Heart left ventricle (tissue), 16 donors: ENCODE measurements at places on chromosomes 12 and 14. TPM values are rescaled to one million over a fixed set of nuclear protein-coding genes. Genes with fewer than 3 reads are reported as not detected.
A peak's percentile ranks its signal among the peaks of the same experiment; 100 is the strongest.

DNA sequence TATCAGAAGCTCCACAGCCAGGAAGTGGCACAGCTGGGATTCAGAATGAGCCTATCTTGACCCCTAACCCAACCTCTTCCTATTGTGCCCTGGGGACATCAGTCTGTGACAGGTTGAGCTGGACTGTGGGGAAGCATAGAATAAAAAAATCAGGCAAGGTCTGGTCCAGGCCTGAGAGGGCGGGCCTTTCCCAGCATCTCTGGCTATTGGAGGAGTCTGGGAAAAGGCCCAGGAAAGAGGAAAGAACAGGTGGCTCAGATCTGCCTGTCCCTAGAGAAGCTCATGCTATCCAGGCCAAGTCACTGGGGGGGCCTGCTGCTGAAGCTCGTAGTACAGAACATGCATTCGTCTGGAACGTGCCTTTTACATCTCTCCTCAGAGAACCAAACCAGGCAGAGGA is 100.5 kb downstream of the PPM1H start:
- no peaks in the 10 kb centered on the region for H3K27me3 ChIP-seq
- no peak overlapping the region for H3K4me3 ChIP-seq
- peak; percentile 70 for DNase-seq
- peaks cover 4% of the 10 kb centered on the region for H3K36me3 ChIP-seq
- no peak overlapping the region for H3K27ac ChIP-seq

The TMEM52B gene
- not detected for total RNA-seq

GRCh38 chr12:16555630-16556029 is 50.3 kb downstream of the LMO3 start:
- no peak overlapping the region for H3K27ac ChIP-seq
- no peak overlapping the region for H3K4me3 ChIP-seq
- no peaks in the 10 kb centered on the region for H3K4me1 ChIP-seq
- no peaks in the 10 kb centered on the region for H3K27me3 ChIP-seq

- peaks cover 13% of the 10 kb centered on the region for H3K36me3 ChIP-seq
- no peak overlapping the region for H3K4me3 ChIP-seq
- H3K4me1 ChIP-seq: no peaks in the 10 kb centered on the region
- H3K27me3 ChIP-seq: no peaks in the 10 kb centered on the region
These were observed 113.6 kb downstream of the TAOK3 start for GRCh38 chr12:118259079-118259478.

- H3K36me3 ChIP-seq: no peaks in the 10 kb centered on the region
- H3K4me3 ChIP-seq: no peak overlapping the region
- DNase-seq: peak; percentile 11
- H3K4me1 ChIP-seq: no peaks in the 10 kb centered on the region
- H3K27ac ChIP-seq: no peak overlapping the region
These were observed 135.9 kb downstream of the KTN1 start for GRCh38 chr14:55715889-55716288.

- no peaks in the 10 kb centered on the region for H3K4me1 ChIP-seq
- no peaks in the 10 kb centered on the region for H3K27me3 ChIP-seq
- H3K27ac ChIP-seq: no peak overlapping the region
- no peak for DNase-seq
- no peaks in the 10 kb centered on the region for H3K36me3 ChIP-seq
These were observed 60.9 kb upstream of the OR4E1 start for GRCh38 chr14:21734457-21735074.

The EML5 gene
- total RNA-seq: 0.14 TPM

GRCh38 chr12:51008329-51009055 is 17.7 kb downstream of the SLC11A2 start:
- DNase-seq: no peak
- peak overlapping the region; percentile 23 for H3K4me3 ChIP-seq
- peak overlapping the region; percentile 10 for H3K27ac ChIP-seq

- H3K27ac ChIP-seq: no peak overlapping the region
- no peak for DNase-seq
- no peaks in the 10 kb centered on the region for H3K4me1 ChIP-seq
- no peaks in the 10 kb centered on the region for H3K36me3 ChIP-seq
These were observed 34.0 kb downstream of the BMAL2 start for GRCh38 chr12:27366621-27367020.

The IFNG-AS1 gene
- 0.60 TPM for total RNA-seq

- no peak for DNase-seq
- no peaks in the 10 kb centered on the region for H3K36me3 ChIP-seq
- no peak overlapping the region for H3K4me3 ChIP-seq
- peaks cover 11% of the 10 kb centered on the region for H3K4me1 ChIP-seq
- H3K27ac ChIP-seq: no peak overlapping the region
These were observed 89.5 kb upstream of the SLC38A2 start for GRCh38 chr12:46461907-46462640.

The MANSC1 gene
- 12.2 TPM for total RNA-seq

- H3K4me1 ChIP-seq: no peaks in the 10 kb centered on the region
- no peaks in the 10 kb centered on the region for H3K36me3 ChIP-seq
- H3K4me3 ChIP-seq: peak overlapping the region; percentile 24
- H3K27me3 ChIP-seq: peaks cover 44% of the 10 kb centered on the region
- DNase-seq: peak; percentile 86
These were observed 5.5 kb downstream of the AQP5 start for GRCh38 chr12:49967042-49967776.

- no peak overlapping the region for H3K4me3 ChIP-seq
- H3K27me3 ChIP-seq: no peaks in the 10 kb centered on the region
- no peak for DNase-seq
- no peak overlapping the region for H3K27ac ChIP-seq
- H3K4me1 ChIP-seq: no peaks in the 10 kb centered on the region
- no peaks in the 10 kb centered on the region for H3K36me3 ChIP-seq
These were observed 154.0 kb downstream of the NDUFA12 start for GRCh38 chr12:94849411-94849976.

DNA sequence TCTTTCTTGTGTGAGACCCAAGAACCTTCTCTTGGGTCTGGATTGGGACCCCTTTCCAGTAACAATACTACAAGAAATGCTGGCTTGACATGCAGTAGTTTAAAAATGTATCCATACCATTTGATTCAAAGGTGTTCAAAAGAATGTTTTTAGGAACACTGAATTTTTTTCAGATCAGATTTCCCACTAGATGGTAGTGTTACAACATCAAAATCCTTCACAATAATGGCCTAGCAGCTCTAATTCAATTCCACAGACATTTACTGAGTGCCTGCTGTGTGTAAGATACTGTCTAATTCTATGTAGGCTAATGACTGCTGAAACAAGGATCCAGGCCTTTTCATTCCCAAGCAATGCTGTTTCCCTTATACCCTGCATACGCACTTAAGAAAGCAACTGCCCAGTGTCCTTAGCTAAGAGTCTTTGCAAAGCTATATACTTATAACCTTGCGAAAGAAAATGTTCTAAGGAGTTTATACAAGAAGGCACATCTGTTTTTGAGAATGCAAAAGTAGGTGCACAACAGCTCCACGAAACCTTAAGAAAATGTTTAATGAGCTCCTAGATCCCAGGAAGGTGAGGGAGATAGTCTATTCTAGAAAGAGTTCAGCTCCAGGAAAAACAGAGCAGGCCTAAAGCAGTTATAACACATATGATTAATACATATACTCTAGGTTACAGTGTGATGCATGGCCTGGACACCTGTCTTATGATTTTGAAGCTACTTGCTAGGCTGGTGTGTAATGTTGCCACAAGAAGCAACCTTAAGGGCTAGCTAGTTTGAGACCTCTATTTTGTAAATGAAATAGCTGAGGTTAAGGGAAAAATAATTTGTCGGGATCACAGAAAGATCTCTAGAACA is 50.9 kb upstream of the PKP2 start:
- no peak for DNase-seq
- no peak overlapping the region for H3K4me3 ChIP-seq
- H3K4me1 ChIP-seq: no peaks in the 10 kb centered on the region
- H3K27ac ChIP-seq: no peak overlapping the region
- H3K27me3 ChIP-seq: no peaks in the 10 kb centered on the region

The OTUB2 gene
- total RNA-seq: 0.60 TPM
